Hippocampal formation (tissue), 2 donors: ENCODE measurements at places on chromosomes 5 and 9.

DNA sequence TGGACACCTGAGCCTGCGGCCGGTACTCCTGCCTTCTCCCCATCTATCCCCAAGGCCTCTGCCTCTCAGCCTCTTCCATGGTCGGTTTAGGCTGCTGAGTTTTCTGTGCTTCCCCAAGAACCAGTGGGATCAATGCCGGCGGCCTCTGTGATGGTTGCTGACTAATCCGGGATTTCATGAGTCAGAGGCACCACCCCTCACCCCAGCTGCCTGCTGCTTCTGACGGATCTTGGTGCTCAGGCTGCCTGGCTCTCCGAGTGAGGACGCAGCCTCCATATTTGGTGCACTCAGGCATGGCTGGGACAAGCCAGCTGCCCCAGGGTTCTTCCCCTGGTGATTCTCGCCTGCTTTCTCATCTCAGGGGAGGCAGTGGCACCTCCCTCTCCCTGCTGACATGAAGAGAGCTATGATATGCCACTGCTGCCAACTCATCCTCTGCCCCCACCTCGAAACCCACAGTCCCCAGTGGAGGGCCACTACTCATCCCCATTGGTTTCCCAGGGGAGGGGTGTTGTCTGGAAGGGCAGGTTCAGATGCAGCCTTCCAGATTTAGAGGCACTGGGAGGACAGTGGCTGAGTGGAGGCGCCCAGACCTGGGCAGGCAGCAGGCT is 3.3 kb upstream of the MAN1B1 start:
- DNase-seq, result no peak

DNA sequence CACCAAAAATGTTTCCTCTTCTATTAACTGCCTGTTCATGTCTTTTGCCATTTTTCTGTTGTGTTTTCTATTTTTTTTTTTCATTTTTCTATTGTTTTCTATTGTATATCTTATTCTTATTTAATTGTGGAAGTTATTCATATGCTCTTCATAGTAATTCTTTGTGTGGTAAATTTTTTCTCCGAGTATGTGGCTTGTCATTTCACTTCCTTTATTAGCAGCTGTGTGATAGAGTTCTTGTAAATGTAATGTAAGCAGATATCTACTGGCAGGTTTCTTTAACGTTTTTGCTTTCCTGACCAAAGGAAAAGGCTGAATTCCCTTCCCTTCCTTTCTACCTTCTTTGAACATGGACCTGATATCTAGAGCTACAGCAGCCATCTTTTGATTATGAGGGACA is 5.8 kb upstream of the PLPP1 start:
- no peak for DNase-seq

DNA sequence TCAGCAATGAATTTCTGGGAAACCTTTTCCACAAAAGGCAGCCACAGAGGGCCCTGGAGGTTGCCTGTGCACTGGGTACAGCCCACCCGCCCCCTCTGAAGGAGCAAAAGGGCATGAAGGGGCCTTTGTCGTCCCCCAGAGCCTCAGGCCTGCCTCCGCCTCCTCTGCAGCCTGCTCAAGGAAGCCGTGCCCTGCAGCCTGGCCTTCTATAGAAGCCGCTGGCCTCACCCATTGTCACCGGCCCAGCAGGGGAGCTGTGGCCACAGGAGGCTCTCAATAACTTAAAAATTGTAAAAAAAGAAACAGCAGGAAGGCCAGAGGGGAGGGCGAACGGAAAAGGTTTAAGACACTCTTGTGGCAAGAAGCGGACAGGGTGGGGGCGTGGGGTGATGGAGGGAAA is 213.3 kb downstream of the IRX2 start:
- no peak for DNase-seq

- DNase-seq, result no peak
These were observed 129.8 kb upstream of the IFNE start for GRCh38 chr9:21611891-21612290.

- no peak for DNase-seq
These were observed 1234.8 kb upstream of the C9orf72 start for GRCh38 chr9:28808042-28808441.

- no peak for DNase-seq
These were observed 36.9 kb downstream of the FEM1C start for GRCh38 chr5:115507681-115508080.

DNA sequence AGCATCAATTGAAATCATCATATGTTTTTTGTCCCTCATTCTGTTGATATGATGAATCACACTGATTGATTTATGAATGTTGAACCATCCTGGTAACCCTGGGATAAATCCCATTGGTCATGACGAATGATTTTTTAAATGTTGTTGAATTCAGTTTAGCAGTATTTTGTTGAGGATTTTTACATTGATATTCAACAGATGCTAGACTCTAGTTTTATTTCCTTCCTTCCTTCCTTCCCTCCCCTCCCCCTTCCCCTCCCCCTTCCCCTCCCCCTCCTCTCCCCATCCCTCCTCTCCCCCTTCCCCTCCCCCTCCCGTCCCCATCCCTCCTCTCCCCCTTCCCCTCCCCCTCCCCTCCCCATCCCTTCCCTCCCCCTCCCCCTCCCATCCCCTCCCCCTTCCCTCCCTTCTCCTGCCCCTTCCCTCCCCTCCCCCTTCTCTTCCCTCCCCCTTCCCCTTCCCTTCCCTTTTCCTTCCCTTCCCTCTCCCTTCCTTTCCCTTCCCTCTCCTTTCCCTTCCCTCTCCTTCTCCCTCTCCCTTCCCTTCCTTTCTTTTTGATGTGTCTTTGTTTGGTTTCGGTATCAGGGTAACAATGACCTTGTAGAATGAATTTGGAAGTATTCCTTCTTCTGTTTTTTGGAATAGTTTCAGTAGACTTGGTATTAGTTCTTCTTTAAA is 142.8 kb downstream of the AP3B1 start:
- no peak for DNase-seq

DNA sequence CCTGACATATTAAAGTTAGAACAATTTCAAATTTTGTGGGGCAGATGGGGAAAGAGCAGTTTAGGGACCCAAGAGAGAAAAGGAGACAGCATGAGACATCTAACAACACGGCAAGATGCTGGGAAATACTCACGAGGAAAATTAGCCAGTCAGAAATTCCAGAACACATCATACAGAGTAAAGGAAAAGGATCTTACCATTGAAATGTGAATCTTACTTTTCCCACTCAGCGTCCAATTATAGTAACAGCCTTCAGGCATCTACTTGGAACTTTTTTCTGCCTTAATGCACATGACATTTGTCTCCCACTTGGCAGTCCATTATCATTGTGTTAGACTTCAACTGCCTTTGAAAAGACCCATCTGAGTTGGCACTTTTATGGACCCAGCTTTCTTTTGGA is 189.7 kb upstream of the SLC27A6 start:
- no peak for DNase-seq

GRCh38 chr5:160064417-160064810 is 54.8 kb downstream of the PWWP2A start:
- no peak for DNase-seq

DNA sequence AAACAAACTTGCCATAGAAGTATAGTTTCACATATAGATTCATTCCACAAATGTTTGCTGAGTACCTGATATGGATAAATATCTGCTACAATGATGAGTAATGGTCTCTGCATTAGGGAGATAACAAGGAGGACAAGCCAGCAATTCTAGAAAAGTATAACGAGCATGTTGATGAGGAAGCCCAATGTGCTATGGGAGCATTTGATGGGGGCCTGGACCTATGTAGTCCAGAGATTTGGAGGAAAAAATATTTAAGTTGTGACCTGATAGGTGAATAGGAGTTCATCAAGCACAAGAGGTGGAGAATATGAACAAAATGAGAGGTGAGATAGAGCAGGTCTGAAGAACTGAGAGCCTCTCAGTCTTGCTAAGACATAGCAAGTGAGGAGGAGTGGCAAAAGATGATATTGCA is 14.4 kb upstream of the TMEM245 start:
- no peak for DNase-seq

- DNase-seq, result no peak
These were observed 38.2 kb upstream of the DMXL1 start for GRCh38 chr5:119032656-119033055.
